ENCODE measurements at places on chromosomes 7 and 10.

DNA sequence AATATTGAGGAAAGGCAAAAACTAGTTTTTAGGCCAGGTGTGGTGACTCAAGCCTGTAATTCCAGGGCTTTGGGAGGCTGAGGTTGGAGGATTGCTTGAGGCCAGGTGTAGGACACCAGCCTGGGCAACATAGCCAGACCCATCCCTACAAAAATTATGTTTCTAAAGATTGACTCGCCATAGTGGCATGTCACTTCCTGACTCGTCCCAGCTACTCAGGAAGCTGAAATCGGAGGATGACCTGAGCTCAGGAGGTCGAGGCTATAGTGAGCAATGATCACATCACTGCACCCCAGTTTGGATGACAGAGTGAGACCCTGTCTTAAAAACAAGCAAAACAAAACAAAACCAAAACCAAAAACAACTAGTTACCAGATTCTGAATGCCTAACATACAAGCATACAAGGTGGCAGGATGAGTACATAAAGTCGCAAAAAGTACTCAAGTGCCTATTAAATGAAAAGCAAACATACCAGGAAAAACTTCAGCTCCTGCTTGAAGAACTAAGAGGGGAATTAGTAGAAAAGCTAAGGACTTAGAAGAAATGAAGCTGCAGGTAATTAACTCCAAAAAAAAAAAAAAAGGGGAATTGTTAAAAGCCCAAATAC is 14.1 kb downstream of the ZNF398 start:
- no peak for DNase-seq

DNA sequence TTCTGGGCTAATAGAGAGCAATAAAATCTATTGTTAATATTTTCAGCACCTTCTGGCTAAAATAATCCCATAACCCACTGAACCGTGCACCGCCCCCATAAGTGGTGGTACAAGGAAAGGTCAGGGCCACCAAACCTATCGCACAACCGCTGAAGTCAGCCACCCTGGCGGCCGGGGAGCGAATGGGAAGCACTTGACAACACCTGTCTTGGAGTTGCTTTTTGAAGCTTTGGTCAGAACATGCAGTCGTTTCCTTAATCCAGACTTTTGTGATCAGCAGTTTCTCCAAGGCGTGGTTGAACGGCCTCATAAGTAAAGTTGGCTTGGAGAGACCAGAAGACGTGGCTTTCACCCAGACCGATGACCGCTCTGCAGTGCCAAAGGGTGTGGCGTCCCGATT is 97.4 kb downstream of the DNAJB6 start:
- DNase-seq, result no peak

DNA sequence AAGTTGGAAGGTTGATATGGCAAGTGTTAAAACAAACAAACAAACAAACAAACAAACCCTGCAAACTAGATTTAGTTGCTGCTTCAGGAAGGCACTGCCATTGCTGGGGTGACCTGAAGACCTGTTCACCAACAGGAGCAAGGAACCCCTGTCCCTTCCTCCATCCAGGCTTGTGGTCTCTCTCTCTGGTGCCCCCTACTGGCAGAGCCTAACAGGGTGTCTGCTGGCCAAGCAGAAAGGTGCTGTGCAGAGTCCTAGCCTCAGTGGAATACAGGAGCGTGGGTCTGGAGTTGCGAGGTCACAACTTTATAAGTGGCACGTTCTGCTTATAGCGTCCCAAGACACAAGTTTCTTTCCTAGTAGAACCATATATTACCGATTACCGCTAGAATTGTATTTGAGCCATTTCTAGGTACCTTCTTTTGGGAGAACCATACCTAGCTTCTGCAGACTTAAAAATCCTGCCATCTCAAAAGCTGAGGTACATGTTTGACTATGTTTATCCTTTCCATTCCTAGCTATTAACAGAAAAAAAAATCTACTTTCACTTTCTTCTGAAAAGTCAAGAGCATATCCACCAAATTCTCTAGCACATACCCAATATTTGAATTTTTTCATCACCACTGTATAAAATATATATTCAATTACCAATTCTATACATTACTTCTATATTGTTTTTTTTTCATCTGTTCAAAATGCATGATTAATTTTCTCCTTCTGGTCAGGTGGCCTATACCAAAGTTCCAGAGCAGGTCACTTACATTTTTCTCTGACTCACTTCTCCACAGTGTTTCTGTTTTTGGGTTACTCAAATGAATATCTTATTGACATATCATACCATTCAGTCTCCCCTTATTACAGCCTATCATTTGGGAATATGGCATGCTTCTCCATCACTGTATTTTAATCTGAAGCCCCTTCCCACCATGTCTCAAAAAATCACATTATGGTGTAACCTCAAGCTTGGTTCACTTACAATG is 29.1 kb upstream of the CALD1 start:
- DNase-seq, result no peak

DNA sequence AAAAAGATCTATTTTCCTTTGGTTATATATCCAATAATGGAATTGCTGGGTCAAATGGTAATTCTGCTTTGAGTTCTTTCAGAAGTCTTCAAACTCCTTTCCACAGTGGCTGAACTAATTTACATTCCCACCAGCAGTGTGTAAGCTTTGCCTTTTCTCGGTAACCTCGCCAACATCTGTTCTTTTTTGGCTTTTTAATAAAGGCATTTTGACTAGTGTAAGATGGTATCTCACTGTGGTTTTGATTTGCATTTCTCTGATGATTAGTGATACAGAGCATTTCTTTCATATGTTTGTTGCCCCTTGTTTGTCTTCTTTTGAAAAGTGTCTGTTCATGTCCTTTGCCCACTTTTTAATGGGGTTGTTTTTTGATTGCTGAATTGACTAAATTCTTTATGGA is 285.0 kb downstream of the MALRD1 start:
- no peak for DNase-seq

GRCh38 chr10:114962441-114962840 is 24.4 kb downstream of the TRUB1 start:
- no peak for DNase-seq

- DNase-seq, result no peak
These were observed 41.3 kb downstream of the INHBA start for GRCh38 chr7:41661596-41661995.

DNA sequence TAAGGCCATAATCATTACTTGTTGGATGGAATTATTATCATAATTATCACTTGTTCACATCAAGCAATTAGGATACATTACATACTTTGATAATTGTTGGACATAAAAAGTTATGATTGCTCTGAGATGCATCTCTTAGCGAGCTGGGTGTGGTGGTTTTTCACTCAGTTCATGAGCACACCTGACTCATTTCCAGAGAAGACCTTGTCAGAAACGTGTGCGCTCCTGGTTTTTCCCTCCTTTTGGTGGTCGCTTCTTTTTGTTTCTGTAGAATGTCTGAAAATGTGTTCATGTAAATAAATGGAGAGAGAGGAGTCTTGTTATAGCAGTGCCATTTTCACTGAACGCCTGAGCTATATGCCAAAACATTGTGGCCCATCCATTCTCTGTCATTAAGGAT is 141.3 kb downstream of the PAXIP1 start:
- no peak for DNase-seq

DNA sequence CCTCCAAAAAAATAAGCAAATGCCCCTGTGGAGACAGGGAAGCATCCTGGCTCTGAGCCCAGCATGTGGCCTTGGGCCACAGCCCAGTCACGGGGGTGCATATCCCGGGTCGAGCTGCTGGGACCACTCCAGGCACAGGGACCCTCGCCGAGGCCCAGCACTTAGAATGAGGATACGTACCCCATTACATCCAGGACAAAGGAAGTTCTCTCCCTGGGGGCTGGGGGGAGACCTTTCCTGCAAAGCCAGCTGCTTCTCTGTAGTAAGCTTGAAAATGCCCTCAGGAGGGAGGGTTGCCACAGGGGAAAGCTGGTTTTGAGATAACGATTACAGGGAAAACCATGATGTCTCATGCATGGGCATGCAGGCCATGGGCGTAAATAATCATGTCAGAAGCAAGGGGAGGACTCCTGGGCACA is 75.5 kb downstream of the HIPK2 start:
- DNase-seq, result no peak

DNA sequence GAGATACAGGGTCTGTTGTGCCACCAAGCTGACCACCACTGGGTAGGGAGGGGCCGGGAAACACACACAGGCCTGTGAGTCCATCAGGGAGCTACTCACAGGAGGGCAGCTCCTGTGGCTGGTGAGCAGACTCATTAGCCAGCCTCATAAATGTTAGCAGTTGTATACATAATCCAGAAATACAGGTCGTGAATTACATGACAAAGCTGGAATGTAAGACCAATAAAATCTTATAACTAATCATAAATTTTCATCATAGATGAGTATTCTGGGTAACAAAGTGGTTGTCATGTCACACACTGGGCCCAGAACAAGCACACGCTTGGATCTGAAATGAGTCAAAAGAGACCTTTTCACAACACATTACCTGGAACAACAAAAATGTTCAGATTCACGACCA is 642.6 kb upstream of the AUTS2 start:
- DNase-seq, result no peak

DNA sequence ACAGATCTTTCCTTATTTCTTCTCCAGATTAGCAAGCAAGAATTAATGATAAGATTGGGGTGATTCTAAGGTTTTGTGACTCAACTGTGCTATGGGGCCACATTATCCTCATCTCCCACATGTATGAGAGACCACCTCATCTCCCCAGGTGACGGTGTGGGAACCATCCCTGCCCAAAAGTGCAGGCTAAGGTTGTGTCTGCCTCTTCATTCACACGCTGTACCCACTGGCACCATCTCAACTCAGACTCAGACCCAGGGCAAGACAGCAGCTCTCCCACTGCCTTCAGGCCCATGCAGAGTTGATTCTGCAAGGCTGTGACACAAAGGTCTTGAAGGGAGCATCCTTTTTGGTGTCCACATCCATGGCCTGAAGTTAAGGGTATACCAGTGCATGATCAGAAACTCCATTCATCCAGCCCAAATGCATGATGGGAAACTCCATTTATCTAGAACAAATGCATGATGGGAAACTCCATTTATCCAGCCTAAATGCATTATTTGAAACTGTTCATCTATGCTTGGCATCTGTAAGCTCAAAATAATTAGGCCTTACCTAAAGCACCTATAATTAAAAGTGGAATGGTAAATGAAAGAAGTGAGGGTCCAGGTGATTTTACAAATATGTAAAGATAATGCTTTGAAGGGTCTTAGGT is 99.4 kb downstream of the TCERG1L start:
- DNase-seq, result no peak

DNA sequence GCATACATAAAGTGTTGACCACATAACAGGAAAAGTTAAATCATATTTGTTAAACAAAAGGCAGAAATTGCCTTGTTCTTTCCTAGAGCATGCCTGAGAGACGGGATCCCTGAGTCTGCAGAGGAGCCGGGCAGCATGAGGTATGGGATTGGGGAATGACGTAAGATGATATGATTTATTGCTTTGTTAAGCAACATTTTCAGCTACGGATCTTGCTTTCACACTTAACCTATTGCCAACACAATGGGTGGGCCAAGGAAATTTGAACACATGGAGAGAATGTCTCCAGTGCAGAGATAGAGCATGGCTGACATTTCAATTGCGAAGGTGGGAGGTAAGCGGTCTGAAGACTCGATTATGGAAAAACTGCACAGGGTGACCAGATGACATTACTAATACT is 76.7 kb downstream of the EMX2 start:
- DNase-seq, result no peak

Measured in AG09319 (cell line).